ENCODE measurements at places on chromosomes 7 and 10. TPM values are rescaled to one million over a fixed set of nuclear protein-coding genes. Genes with fewer than 3 reads are reported as not detected.

The CHST12 gene
- total RNA-seq, result 14.8 TPM

The CHST3 gene
- total RNA-seq, result 19.1 TPM

The AKR1D1 gene
- not detected for total RNA-seq

- no peak for DNase-seq
These were observed 126.4 kb downstream of the RNLS start for GRCh38 chr10:88456730-88457129.

- DNase-seq, result peak; percentile 57
These were observed 94.1 kb downstream of the ARMH3 start for GRCh38 chr10:101961591-101962498.

DNA sequence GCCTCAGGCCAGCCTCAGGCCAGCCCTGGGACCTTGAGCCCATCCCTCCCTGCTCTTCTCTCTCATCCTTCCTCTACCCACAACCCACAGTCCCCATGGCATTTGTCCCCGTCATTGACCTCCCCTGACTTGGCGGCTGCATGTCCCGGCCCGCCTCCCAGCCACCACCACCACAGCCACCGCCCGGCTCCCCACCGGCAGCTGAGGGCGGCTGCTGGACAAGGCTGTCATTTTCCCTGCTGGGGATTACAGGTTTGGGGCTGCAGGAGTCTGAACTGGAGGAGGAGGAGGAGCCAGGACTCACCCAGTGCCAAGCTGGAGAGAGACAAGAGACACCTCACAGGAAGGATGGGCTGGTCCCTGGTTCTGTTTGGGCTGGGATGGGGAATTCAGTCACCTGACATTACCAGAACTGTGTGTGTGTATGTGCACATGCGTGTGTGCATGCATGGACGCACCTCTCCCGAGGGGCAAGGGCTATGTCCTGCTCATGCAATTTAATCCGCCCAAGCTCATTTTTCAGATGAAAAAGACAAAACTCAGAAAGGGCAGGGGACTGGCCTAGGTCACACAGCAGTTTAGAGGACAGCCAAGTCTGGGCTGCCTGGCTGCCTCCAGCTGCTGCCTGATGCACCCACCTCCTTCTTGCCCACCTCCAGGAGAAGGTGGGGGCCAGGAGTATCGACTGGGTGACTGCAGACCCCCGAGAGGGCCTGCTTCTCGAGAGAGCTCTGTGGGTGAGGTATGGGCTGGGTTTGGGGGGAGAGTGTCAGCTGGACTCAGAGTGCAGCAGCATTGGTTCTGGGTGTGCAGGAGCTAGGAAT is 113.1 kb downstream of the ZMIZ1 start:
- no peak for DNase-seq

GRCh38 chr10:98621630-98622029 is 174.9 kb upstream of the HPS1 start:
- DNase-seq, result no peak

GRCh38 chr7:36291387-36292316 is 98.0 kb upstream of the ANLN start:
- peak; percentile 91 for DNase-seq

DNA sequence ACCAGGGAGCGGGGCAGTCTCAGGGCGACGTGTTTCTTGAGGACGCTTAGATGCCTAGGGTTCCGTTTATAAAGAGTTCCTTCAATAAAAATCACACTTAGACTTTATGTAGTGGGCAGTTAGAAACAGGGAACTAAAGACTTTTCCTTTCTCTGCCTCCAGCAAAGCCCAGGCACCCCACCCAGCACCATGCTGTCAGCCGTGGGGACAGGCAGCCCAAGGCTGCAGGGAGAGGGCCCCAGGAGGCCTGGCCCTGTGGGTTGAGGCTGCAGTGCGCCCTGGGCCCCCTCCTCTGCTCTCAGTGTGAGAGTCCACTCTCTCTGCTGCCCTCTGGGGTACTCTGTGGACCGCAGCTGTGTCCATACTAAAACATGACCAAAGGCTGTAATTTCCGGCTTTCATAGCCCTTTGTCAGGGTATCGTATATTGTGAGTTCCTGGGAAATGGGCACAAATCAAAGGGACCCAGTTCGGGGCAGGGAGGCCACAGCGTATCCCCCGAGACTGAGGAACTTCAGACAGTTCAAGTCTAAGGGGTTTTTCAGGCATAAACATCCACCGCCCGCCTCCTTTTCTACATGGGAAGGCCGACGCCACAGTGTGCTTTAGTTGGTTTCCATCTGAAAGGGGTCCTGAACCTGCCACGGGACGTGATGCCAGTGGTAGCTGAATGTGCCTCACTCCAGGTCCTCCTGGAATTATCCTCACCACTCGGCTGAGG is 59.7 kb downstream of the DNAJB6 start:
- DNase-seq, result no peak

DNA sequence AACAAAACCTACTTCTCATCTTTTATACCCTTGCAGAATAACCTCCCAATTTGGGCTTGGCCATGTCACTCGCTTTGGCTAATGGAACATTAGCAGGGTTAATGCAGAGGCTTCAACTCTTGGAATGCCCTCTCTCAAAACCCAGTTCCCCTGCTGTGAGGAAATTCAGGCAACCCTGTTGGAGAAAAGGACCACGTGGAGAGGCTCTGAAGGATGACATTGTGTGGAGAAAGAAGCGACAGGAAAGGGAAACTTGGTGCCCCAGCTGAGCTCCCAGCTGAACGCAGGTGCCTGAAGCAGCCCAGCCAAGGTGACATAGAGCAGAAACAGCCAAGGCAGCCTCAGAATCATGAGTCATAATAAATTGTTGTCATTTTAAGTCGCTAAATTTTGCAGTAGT is 214.2 kb upstream of the GHITM start:
- no peak for DNase-seq

Measured in heart left ventricle (tissue), 16 donors.